WTC11 (cell line): ENCODE measurements at places on chromosomes 3 and 15. TPM values are rescaled to one million over a fixed set of nuclear protein-coding genes. Genes with fewer than 3 reads are reported as not detected.

DNA sequence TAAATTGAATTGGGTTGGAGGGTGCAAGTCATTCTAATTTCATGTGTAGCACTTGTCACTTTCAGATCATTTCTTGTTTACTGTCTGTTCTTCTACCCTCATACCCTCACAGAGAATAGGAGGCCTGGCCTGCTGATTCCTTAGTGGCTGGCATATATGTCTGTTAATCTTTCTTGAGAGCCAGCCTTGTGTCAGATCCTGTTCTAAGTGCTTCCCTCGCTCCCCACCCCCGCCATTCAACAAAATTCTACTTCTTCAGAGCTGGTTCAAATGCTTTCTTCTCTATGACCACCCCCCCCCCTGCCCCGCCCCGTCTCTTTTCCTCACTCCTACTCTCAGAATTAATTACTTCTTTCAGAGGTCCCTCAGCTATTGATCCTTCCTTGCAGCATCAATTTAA, 1.5 kb upstream of the U2SURP start:
- no peaks in the 10 kb centered on the region for H3K36me3 ChIP-seq
- no peak for DNase-seq
- H3K4me3 ChIP-seq: peak overlapping the region; percentile 96

DNA sequence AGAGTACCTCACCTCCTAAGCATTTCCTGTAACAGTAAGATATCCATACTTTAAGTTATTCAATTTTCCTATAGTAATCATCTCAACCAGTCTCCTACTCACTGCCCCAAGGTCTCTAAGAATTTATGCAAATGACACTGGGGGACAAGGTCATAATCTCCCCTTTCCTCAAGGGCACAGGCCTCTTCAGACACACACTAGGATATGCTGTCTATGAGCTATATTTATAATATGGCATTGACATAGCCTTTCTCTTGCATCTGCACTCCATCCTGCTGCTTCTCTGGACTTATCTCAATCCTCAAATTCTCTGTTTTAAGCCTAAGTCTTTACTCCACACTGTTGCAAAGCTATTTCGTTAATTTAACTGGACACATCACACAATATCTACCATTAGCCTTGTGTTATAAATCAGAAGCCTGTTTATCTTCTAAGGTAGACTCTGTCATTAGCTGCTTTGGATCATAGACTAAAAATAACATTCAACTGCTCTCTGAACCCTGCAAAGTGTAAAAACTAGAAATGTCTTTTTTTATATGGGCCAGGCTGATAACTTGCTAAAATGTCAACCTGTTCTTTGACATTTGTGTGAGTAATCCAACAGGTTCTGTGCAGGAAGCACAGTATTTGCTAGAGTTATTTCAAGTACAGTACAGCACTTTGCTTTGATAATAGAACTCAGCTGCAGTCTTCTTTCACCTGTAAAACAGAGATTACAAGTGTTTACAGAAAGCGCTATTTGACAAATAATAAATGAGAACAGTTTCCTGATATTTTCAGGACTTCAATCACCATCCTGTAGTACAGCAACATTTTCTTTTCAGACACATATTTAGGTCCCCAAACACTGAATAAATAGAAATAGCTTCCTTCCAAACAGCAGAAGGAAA, 17.8 kb upstream of the SEC62 start:
- DNase-seq: no peak
- H3K4me3 ChIP-seq: no peak overlapping the region
- no peak overlapping the region for H3K27ac ChIP-seq
- H3K36me3 ChIP-seq: no peaks in the 10 kb centered on the region
- no peaks in the 10 kb centered on the region for H3K27me3 ChIP-seq

DNA sequence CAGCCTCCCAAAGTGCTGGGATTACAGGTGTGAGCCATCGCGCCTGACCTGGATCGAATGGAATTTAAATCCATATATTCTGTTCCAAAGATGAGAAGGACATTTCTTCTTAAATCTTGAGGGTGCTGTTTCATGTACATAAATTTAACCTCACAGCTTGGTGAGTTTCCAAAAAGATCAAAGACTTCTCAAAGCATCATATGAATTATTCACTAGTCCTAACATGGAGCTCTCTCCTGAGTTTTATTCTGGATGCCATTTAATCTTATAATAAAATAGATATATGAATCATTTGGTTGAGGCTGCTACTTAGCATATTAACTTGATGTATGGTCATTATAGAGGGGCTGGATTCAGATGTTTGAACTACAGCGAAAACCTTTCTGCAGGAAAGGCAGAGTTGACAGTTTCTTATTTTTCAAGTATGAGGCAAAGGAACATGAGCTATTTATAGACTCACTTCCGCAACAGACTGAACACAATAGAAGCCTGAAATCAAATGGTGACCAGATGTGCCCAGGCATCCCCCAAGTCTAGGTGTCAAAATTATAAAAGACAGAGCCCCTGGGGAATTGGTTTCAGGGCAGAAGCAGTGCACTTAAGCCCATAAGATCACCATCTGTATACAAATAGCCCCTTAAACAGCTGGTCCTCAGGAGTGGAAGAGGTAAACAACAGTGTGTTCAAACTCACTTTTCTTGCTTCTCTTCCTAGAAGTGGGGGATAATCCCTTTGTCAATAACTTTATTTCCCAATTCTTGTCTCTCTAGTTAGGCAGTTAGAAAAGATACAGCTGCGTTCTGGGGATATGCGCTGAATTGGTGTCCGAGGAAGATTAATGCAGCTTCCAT, 29.7 kb downstream of the STARD9 start:
- no peak for DNase-seq
- no peak overlapping the region for H3K27ac ChIP-seq
- peaks cover 17% of the 10 kb centered on the region for H3K36me3 ChIP-seq
- H3K4me1 ChIP-seq: peaks cover 4% of the 10 kb centered on the region; the same call in 1 of the 2 replicates
- no peaks in the 10 kb centered on the region for H3K27me3 ChIP-seq

- no peak overlapping the region for H3K27ac ChIP-seq
- H3K4me1 ChIP-seq: peaks cover 5% of the 10 kb centered on the region
- DNase-seq: no peak
- H3K27me3 ChIP-seq: no peaks in the 10 kb centered on the region
Measured at GRCh38 chr3:136078421-136079364, 113.2 kb downstream of the PPP2R3A start.

- peaks cover 10% of the 10 kb centered on the region for H3K36me3 ChIP-seq
- no peak for DNase-seq
- peaks cover 40% of the 10 kb centered on the region for H3K4me1 ChIP-seq
- no peak overlapping the region for H3K27ac ChIP-seq
Measured at GRCh38 chr3:23711916-23712494, 93.8 kb upstream of the UBE2E1 start.

- H3K27ac ChIP-seq: no peak overlapping the region
- DNase-seq: peak; percentile 83
- H3K27me3 ChIP-seq: peaks cover 6% of the 10 kb centered on the region
- H3K4me1 ChIP-seq: peaks cover 10% of the 10 kb centered on the region
Measured at GRCh38 chr3:139319428-139320402, 24.1 kb upstream of the MRPS22 start.

Gene CD96
- total RNA-seq: 0.33 to 0.94 TPM (median 0.50 TPM) in 3 replicates

Gene USP50
- total RNA-seq: not detected in 3 replicates

GRCh38 chr15:84914909-84915605, 30.6 kb downstream of the SLC28A1 start:
- DNase-seq: no peak
- H3K27me3 ChIP-seq: no peaks in the 10 kb centered on the region
- no peaks in the 10 kb centered on the region for H3K36me3 ChIP-seq
- peaks cover 2% of the 10 kb centered on the region for H3K4me1 ChIP-seq
- peak overlapping the region; percentile 88; the same call in 1 of the 2 replicates for H3K27ac ChIP-seq

Gene PATL2
- total RNA-seq: 0.41 to 1.2 TPM (median 0.59 TPM) in 3 replicates

DNA sequence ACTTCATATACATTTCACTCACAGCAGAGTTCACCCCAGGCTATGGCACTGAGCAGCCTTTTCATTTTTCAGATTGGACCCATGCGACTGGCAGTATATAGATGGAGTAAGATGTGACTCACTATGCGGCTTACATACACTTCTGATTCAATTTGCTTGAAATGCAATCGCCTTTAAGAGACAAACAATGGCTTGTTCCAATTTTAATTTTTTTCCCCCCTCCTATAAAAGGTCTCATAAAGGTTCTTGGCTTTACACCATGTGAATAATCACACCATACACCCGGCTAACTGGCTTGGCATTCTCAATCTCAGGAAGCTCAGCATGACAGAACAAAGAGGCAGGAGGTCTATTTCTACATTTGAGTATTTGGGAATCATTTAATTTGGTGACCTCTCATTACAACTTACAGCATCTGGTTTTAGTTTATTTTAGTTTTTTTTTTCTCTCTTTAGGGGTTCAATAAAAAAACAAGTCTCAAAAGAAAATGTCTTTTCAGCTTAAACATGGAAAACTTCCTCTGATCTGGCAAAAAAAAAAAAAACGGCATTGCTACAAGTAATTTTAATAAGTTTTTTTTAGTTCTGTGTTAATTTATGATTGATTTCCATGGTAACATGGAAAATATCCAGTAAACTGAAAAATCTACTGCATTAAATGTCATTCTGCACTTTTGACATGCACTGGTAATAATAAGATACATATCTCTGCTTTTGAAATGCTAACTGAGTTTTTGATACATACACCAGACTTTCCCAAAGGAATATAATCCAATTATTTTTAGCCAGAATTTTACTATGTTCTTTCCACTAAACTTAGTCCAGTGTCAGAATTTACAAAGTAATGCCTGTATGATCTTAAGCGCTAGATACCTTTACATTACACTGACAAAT, 38.8 kb downstream of the GADL1 start:
- no peak overlapping the region for H3K27ac ChIP-seq
- no peaks in the 10 kb centered on the region for H3K36me3 ChIP-seq
- H3K27me3 ChIP-seq: no peaks in the 10 kb centered on the region
- DNase-seq: no peak

DNA sequence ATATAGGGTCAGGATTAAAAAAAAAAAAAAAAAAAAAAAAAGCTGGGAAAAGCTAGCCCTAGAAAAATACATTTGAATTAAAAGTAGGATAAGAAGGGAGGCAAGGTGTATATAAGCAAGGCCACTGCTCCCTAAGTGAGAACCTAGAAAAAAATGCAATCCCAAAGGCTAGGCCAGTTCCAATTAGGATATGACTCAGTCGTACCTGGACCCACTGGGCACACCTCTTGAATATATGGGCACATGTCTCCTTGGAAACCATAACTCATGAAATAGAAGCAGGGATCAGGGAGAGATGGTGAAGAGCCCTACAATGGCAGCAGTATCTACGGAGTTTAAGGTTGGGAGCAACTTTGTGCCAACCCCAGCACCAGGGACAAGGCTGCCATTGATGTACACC, 314.1 kb upstream of the IL12A start:
- no peak for DNase-seq
- H3K4me1 ChIP-seq: peaks cover 12% of the 10 kb centered on the region
- H3K36me3 ChIP-seq: no peaks in the 10 kb centered on the region
- no peak overlapping the region for H3K27ac ChIP-seq
- H3K27me3 ChIP-seq: no peaks in the 10 kb centered on the region

GRCh38 chr3:108223928-108224327, 1.7 kb upstream of the IFT57 start:
- H3K27ac ChIP-seq: no peak overlapping the region
- H3K4me1 ChIP-seq: peaks cover 22% of the 10 kb centered on the region
- DNase-seq: no peak
- no peaks in the 10 kb centered on the region for H3K36me3 ChIP-seq
- no peak overlapping the region for H3K4me3 ChIP-seq

Gene CPN2
- total RNA-seq: 0.09 to 0.14 TPM in 2 of 3 replicates, not detected in the other

Gene MTMR10
- 15.3 to 17.3 TPM (median 15.9 TPM) in 3 replicates for total RNA-seq

Gene ACKR4
- not detected in 3 replicates for total RNA-seq

DNA sequence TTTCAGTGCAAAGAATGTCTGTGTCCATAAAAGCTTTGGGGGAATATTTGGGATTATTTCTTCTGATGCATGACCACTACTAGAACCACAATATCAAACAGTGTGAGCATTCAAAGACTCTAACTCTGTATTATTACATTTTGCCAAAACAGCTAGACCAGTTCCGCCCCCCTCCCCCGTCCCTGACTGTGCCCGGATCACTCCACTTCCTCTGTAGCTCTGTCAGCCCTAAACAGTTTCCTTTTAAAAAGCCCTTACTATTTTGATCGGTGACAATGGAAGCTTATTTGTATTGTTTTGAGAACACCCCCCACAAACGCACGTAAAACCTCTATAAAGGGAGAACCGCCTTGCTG, 36.6 kb upstream of the EPHB3 start:
- no peak for DNase-seq
- peaks cover 34% of the 10 kb centered on the region for H3K4me1 ChIP-seq
- peak overlapping the region; percentile 78 for H3K4me3 ChIP-seq
- H3K27ac ChIP-seq: peak overlapping the region; percentile 93

Gene PGBD4
- 1.1 to 1.2 TPM (median 1.1 TPM) in 3 replicates for total RNA-seq

GRCh38 chr3:46829699-46830208, 33.5 kb downstream of the MYL3 start:
- no peaks in the 10 kb centered on the region for H3K36me3 ChIP-seq
- H3K27ac ChIP-seq: no peak overlapping the region
- peaks cover 7% of the 10 kb centered on the region for H3K4me1 ChIP-seq
- no peak for DNase-seq
- H3K27me3 ChIP-seq: peaks cover 6% of the 10 kb centered on the region; the same call in 1 of the 2 replicates

Gene UMPS
- total RNA-seq: 39.7 to 45.4 TPM (median 42.0 TPM) in 3 replicates

DNA sequence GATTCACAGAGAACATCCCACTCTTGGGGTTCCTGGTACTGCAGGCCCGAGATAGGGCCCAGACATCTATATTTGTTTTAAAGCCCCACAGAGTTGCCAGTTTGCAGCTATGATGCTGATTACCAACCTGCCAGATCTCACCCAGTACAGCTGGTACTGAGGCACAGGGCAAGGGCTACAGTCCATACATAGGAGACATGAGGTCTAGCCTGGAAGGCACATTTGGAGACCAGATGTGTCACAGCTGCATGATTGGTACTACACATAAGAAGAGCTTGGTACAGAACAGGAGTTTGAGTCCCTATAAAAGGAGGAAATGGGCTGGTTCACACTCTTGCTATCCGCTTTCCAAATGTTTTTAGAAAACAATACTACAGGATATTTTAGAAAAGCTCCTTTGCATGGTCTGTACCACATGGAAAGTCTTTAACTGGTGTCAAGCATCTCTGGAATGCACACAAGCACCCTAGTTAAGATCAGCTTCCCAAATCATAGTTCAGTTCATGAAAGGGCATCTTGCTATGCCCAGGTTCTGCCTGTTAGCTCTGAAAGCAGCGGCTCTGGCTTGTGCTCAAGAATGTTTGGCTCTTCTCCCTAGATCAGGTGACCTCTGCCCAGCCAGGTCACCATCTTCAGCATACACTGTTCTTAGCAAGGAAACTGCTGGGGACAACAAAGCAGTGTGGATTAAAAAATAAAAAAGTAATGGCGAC, 20.6 kb downstream of the MTMR14 start:
- no peaks in the 10 kb centered on the region for H3K27me3 ChIP-seq
- H3K4me3 ChIP-seq: no peak overlapping the region
- no peak overlapping the region for H3K27ac ChIP-seq
- DNase-seq: no peak

Gene FRMD4B
- total RNA-seq: 4.0 to 6.7 TPM (median 5.9 TPM) in 3 replicates

GRCh38 chr3:140395134-140396075, 282.5 kb upstream of the TRIM42 start:
- DNase-seq: no peak
- no peaks in the 10 kb centered on the region for H3K36me3 ChIP-seq
- H3K27me3 ChIP-seq: no peaks in the 10 kb centered on the region
- H3K4me1 ChIP-seq: peaks cover 12% of the 10 kb centered on the region
- no peak overlapping the region for H3K27ac ChIP-seq
- no peak overlapping the region for H3K4me3 ChIP-seq
